ENCODE measurements at places on chromosomes 11 and 22. TPM values are rescaled to one million over a fixed set of nuclear protein-coding genes. Genes with fewer than 3 reads are reported as not detected.

Gene DNAL4
- 17.0 TPM for total RNA-seq

Gene MS4A8
- total RNA-seq = not detected

Gene TREH
- total RNA-seq = not detected

DNA sequence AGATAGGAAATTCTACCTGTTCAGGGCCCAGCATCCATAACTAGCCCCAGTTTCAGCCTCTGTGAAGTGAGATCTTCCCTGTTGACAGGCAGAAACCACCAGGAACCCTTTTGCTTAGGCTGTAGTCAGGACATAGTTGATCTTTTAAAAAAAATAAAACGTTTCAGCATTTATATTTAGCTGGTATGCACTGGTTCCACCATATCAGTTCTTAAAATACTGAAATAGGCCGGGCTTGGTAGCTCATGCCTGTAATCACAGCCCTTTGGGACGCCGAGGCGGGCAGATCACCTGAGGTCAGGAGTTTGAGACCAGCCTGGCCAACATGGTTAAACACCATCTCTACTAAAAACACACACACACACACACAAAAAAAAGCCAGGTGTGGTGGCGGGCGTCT lies 35.3 kb downstream of the GALNT18 start:
- no peaks in the 10 kb centered on the region for H3K27me3 ChIP-seq
- no peak overlapping the region for H3K4me3 ChIP-seq
- no peak for DNase-seq
- peaks cover 39% of the 10 kb centered on the region for H3K4me1 ChIP-seq
- H3K27ac ChIP-seq = no peak overlapping the region

Gene CHRM1
- 0.27 TPM for total RNA-seq
